ENCODE measurements at places on chromosomes 5 and 9.

GRCh38 chr5:108381350-108381953, 446 bp downstream of the FBXL17 start:
- DNase-seq = peak; percentile 29

DNA sequence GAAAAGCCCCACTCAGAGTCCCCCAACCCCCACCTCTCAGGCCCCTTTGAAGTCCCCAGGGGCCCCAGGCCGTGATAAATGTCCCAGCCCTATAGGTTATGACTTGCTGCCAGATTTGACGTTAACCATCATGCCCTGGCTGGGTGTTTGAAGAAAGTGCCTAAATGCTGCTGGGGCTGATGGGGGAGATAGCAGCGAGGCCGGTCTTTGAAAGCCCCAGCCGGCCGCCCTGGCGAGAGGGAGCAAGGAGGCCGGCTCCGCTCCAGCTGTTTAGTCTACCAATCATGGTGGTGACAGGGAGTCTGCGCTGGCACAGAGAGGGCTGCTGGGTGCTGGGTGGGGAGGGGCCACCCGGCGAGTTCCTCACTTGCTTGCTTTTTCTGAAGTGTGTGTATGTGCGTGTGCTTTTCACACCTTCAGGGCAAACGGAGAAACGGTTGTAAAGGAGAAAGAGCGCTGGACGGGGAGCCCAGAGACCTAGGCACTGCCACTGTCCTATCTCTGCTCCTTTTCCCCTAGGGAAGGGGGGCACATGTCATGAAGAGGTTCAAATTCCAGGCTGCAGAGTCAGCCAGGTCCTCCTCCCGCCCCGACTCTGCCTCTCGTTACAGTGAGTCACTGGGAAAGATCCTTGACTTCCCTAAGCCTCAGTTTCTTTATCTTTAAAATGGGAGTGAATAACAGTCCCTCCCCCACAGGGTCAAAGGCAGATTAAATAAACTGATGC, 126.1 kb upstream of the HAND1 start:
- DNase-seq = no peak

DNA sequence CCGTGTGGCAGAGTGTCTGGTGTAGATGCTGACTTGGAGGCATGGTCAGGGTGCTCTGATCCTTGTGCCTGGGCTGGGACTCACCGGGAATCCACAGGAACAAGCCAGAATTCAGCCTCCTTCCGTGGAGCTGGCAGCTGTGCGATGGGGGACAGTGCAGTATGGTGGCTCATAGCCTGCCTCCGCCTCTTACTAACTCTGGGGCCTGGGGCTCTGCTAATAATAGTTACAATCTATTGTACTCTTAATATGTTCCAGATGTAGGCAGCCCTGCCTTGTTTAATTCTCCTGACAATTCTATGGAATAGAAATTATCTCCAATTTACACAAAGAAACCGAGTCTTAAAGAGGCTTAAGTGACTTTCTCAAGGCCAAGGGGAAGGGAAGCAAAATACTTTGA, 77.6 kb downstream of the PCDH1 start:
- DNase-seq = no peak

DNA sequence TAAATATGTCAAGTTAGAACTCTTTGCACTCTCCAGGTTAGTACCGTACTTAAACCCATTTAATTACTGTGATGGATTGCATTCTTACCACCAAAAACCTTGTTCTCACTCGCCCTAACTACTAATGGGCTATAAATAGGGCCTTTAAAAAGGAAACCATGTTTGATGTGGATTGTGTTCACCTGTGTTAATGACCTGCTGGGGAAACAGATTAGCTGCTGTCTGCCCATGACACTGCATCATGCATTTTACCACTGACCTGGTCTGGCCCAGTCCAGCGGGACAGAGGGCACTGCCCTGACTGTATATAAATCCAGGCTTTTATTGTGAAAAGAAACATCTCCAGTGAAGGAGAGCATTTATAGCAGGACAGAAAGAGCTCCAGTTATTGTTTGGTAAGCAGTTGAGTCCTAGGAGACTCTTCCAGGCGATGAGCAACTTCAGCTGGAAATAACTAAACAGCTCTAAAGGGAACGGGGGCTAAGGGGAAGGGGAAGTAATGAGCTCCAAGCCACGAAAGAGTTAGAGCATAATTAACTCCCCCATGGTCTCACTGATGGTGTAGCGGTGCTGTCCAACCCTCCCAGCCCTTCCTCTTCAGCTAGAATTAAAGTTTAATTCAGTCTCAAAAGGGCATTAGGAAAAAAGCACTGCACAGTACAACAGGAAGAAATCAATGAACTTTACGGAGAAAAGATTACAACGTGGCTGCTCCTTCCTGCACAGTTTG, 303.1 kb downstream of the ENC1 start:
- no peak for DNase-seq

- no peak for DNase-seq
Observed at GRCh38 chr9:2026220-2026997, 11.3 kb downstream of the SMARCA2 start.

- no peak for DNase-seq
Observed at GRCh38 chr5:102629827-102630605, 125.1 kb upstream of the PAM start.

- DNase-seq = no peak
Observed at GRCh38 chr9:105126226-105126625, 118.2 kb upstream of the SLC44A1 start.

DNA sequence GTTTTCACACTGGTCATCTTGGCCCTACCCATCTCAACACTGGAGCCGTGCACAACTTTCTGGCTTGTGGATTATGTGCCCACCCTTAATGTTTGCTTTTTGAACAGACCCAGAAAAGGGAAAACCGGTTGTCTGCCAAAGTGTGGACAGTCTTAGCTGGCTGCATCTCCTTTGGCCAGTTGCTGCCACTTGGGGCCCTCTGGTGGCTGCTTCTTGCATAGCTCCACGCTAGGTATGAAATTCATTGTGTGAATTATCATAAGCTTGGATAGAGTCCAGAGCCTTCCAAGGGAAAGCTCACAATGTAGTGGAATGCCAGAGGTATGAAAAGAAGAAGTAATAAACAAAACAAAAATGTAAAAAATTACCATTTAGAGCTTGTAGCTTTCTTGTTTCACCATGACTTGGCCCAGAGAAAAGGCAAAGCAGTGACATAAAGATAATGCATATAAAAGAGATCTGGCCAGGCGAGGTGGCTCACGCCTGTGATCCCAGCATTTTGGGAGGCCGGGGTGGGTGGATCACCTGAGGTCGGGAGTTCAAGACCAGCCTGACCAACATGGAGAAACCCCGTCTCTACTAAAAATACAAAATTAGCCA, 12.5 kb upstream of the SLC36A3 start:
- peak; percentile 21 for DNase-seq

DNA sequence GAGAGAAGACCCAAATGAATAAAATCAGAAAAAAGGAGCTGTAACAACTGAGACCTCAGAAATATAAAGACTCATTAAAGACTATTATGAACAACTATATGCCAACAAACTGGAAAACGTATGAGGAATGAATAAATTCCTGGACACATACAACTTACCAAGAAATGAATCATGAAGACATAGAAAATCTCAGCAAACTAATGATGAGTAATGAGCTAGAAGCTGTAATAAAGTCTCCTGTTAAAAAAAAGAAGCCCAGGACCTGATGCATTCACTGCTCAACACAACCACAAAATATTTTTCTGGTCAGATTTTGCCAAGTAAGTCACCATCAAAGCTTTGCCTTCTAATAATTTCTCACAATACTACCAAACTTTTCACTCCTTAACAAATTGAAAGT, 666.7 kb downstream of the LRRC70 start:
- DNase-seq = no peak

GRCh38 chr5:147148715-147149114, 86.1 kb upstream of the STK32A start:
- DNase-seq = no peak

Measured in NCI-H2029 treated with DMSO at 0.1 percent for 48 hours (cell line).